WERI-Rb-1 (cell line): ENCODE measurements at places on chromosomes 16 and 17.

DNA sequence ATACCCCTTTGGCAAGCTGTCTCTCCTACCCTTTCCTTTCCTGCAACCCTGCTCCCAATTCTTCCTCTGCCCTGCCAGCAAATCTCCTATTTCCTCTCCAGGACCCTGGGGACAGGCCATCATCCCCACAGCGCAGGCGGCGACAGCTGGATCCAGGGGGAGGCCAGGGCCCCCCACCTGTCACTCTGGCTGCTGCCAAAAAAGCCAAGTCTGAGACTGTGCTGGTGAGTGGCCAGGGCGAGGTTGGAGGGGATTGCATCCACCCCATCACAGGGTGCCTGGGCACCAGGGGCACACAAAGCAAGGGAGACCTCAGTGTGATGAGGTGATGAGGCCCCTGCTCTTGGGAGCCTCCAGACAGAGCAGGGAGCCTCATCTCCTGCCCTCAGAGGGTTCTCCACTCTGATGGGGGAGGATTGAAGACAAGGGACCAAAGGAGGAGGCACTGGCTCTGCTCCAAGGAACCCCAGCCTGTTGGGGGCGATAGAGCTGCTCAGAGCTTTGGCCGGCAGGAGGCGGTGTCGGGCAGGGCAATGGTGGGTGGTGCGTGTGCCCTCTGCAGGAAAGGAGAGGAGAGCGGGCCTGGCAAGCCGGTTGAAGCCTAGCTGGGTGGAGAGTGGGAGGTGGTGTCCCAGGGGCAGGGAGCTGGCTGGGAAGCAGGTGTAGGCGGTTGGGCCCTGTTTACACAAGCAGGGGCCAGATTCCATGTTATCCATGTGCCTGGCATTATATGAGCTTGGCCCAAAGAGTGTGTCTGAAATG, 15.6 kb upstream of the PDK2 start:
- DNase-seq, result peak; percentile 47

GRCh38 chr16:4298761-4299522, 16.9 kb upstream of the GLIS2 start:
- DNase-seq, result peak; percentile 77

- DNase-seq, result no peak
Measured at GRCh38 chr17:38447502-38448085, 19.3 kb downstream of the ARHGAP23 start.

DNA sequence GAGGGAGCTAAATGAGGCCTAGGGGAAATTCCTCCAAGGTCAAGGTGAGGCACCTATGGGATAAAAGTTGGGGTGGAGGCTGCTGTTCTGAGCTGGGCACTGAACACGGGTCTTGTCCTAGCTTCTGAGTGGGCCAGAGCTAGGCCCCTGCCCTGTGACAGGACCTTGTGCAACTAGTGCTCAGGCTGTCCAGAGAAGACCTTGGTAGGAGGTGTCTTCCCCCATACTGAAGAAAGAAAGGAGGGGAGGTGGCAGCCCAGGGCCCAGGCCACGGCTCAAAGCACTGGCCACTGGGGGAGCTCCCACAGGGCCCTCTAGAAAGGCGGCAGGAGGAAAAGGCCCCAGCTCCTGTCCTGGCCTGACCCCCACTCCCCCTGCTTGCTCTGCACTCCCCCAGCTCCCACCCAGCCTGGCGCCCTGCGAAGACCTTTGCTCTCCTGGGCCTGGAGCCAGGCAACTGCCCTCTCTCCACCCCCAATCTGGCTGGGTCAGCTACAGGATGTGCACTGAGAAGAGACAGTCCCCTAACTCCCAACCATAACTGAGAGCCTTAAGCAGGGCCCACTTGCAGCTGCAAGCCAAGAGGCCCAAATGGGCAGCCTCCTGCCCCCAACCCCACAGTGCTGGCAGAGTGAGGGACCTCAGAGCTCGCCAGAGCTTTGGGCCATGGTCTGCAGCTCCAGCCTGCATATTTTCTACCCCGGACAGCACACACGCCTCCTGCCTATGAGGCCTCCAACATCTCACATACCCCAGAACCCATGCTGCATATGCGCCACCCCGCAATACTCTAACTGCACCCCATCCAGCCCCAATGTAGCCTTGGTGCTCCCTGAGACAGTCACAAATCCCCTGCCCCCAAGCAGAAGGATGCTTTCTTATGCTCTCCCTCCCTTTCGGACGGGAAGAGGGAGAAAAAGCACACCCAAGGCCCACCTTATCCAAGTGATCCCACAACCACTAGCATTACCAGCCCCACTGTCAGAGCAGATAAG, 15.3 kb downstream of the HSD11B2 start:
- DNase-seq, result peak; percentile 41

DNA sequence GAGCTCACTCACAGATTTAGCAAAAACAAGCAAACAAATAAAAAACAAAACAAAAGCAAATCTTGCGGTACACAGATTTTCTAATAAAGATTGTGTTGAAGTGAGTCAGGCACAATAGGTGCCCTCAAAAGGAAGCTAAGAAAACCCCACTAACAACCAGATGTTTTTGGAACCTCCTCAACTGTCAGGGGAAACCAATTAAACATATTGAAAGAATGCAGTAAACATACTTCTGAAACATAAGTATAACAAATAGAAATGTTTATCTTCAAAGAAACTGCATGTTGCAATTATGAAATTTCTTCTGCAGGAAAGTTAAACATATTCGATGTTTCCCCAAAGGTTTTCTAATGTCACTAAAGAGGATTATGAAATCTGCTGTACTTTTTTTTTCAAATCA, 110.5 kb upstream of the CORO6 start:
- DNase-seq, result no peak

DNA sequence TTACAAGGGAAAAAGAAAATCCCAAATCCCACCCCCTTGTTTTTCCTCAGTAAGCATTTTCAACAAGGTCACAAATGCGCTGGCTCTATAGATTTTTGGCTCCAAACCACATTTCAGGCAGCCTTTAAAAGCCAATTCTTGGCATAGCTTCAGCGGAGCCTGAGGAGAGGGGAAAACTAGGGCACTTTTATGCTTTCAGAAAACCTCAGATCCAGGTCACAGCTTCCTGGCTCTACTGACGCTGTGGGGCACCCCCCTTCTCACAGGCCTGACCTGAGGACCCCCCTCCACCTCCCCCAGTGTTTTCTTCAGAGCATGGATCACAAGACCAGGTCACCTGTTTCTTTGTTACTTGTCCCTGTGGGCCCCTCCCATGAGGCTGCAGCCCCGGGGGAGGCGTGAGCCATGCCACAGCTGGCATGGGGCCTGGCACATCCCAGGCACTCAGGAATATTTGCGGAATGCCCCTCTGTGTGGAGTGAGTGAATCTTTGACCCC, 30.1 kb upstream of the MTSS2 start:
- DNase-seq, result no peak

- DNase-seq, result no peak
Measured at GRCh38 chr16:10490141-10490540, 90.3 kb downstream of the EMP2 start.

DNA sequence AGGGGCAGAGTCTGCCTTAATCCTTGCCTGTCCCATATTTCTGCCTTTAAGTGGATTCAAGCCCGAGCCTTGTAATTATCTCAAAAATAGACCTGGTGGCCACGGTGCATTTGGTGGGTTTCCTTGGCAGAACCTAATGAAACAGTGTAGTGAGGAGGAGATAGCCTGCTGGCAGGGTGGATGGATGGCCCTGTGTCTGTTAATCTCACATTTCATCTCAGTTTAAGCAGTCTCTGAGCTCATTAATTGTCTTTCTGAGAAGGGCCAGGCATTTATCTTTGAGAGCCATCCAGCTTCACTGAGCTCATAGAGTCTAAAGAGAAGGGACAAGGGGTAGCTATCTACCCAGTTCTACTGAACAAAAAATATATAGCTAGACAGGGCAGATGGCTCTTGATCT, 364.0 kb upstream of the EEF2KMT start:
- DNase-seq, result peak; percentile 49

DNA sequence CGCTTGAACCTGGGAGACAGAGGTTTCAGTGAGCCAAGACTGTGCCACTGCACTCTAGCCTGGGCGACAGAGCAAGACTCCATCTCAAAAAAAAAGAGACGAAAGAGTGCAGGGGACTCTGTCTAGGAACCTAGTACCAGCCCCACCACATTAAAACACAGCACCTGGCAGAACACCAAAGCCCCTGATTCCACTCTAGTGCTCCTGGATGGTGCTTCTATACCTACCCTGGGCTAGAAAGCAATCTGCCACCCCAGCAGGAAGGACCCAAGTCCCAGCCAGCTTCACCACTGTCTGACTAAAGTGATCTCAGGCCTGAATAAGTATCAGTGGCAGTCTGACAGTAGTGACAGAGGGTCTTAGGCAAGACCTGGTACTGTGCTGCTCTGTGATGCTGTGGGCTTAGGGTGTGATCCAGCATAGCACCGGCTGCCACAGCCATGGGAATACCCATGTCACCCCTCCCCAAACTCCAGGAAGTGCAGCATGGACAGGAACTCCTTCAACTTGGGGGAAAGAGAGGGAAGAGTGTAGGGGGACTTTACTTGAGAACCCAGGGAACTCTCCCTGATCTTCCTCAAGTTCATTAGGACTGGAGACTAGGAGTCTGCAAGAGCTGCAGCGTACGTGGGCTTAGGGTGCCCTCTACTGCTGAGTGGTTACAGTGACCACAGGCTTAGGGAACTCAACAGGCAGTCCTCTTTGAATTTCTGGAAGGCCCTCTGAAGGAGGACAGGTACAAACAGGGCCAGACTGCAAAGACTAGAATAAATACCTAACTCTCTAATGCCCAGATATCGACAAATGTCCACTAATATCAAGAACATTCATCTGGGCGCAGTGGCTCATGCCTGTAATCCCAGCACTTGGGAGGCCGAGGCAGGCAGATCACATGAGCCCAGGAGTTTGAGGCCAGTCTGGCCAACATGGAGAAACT, 30.0 kb upstream of the RNF43 start:
- DNase-seq, result peak; percentile 93

DNA sequence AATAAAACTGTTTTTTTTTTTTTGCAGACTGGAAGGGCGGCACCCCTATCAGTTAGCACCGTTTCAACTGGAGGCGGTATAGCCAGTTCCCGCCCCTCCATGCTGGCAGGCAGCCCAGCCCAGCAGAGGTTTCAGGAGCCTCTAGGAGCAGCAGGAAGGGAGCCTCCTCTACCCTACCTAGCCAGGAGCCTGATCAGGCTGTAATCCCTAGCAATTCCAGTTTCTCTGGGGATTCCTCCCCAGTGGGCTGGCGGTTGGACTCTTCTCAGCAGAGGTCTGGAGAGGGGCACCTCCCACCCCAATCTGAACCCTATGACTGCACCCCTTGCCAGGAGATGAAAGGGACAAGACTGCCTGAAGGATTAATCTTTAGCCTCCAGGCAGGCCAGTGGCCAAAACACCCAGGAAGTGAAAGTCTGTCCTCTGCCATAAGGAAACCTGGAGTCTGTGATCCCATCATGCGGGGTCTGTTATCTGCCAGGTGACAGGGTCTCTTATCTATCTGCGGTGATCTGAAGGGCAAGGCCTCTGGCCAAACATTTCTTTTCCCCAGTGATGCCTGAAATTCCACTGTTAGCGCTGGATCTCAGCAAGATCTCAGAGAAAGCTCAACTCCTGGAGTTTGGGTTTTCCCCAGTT, 4.9 kb upstream of the CDH1 start:
- peak; percentile 40 for DNase-seq

DNA sequence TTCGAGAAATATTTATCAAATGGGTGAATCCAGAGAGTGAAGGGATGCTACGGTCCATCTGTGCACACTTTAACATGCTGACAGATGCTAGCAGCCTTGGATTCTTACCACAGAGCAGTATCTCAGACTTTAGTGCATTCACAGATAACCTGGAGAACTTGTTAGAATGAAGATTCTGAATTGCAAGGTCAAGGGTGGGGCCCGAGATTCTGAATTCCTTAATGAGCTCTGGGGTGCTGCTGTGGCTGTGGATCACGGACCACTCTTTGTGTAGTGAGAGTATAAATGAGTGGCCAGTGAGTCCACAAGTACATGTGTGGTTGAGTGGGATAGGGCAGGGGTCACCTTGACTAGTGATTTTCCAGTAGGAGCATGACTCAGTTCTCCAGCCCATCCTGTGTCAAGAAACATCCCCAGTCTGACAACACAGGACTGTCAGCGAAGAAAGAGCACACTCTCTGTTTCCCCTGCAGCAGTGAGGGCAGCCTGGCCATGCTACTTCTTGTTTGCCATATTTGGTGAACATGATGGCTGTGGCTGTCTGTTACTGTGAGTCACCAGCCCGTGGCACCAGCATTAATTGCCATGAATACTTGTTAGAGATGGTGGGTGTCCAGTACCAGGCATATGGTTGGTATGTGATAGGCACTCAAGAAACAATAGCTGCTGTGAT, 13.0 kb upstream of the SALL1 start:
- no peak for DNase-seq

GRCh38 chr16:29663016-29663806, at the start of gene SPN:
TSS of gene SPN (plus strand) at chr16:29663247. CDS start at chr16:29663729, 482 bp downstream.
- peak; percentile 74 for DNase-seq

DNA sequence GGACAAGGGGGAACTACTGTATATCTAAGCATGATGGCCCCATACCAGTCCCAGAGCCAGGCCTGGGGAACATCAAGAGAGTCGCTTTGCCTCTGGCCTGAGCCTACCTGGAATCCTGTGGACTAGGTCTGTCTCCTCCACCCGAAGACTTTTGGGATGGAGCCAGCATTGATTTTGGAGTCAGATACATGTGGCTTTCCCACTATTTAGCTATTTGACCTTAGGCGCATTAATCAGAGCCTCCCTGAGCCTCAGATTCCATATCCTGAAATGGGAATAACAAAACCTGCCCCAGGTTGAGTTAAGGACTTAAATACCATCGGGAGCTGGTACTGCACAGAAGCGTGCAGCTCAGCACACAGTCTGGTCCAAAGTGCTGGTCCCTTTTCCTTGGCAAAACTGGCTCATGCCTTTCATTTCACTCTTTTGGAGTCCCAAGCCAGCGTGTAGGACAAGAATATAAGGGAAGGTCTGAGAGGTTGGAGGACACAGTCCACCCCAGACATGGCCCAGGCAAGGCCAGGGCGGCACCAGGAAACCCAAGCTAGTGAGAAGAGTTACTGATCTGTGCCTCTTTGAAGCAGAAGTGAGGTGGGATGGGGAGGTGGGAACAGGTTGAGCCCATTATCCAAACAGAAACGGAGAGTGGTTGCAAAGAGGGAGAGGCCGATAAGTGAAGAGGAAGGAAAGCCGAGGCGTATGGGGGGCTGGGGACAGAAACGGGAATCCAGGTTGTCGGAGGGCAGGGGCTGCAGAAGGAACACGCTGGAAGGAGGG, 986 bp downstream of the FA2H start:
- no peak for DNase-seq

DNA sequence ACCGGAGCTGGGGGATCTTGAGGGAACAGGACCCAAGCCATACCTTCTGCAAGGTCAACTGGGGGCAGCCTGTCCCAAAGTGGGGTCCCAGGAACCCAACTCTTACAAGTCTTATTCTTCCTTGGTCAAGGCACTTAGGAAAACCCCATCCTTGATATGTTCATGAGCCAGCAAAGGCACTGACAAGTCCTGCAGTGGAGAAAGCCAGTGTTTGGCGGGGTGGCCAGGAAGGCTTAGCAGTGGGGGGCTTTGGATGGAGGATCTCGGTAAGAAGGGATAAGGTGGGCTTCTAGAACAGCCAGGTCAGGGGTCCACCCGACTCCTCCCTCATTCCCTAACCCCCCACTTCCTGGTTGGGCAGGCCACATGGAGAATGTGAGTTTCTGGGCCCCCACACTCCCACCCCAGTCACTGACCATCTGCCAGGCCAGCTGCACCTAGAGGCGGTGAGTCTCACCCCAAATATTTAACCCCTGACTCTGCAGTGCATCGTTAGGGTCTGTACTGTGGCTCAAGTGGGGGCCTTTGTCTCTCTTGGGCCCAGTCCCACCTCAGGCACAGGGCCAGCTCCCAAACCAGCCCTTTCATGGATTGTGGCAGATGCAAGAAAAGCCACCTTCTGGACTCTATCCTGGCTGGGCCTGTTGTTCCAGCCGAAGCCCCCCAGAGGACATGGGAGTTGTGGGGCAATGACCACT, 22.3 kb downstream of the PPL start:
- DNase-seq, result no peak
